ENCODE measurements at places on chromosomes 11 and 22. TPM values are rescaled to one million over a fixed set of nuclear protein-coding genes. Genes with fewer than 3 reads are reported as not detected.

GRCh38 chr22:49997932-49998717, 14.4 kb downstream of the IL17REL start:
- DNase-seq, result no peak

CREB3L1 gene
- total RNA-seq, result not detected

- DNase-seq, result no peak
These were observed 155.3 kb downstream of the MIAT start for GRCh38 chr22:26812731-26813130.

GRCh38 chr11:88106666-88107065, 68.6 kb downstream of the RAB38 start:
- DNase-seq, result no peak

OR5A1 gene
- total RNA-seq, result not detected

GRCh38 chr22:47407461-47408025, 645.1 kb downstream of the TBC1D22A start:
- no peak for DNase-seq

DNA sequence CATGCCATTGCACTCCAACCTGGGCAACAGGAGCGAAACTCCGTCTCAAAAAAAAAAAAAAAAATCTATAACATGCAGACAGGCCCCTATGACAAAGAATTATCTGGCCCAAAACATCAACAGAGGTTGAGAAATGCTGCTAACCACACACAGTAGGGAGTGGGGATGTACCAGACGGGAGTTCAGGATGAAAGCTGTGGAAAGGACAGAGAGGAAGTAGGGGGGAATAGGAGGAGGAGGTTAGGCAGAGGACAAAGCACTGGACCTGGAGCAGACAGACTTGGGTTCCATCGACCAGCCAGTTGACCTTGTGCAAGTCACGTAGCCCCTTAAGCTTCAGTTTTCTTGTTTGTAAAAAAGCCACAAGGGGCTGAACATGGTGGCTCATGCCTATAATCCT, 12.5 kb downstream of the LRP4 start:
- DNase-seq, result no peak

GRCh38 chr11:77592727-77593126, 3.0 kb downstream of the AQP11 start:
- DNase-seq, result no peak
